ENCODE measurements at places on chromosomes 13 and 19.

- DNase-seq, result peak; percentile 64
These were observed 74.0 kb downstream of the DHRS12 start for GRCh38 chr13:51729866-51730553.

GRCh38 chr13:94419304-94419924 lies 60.1 kb downstream of the DCT start:
- peak; percentile 81 for DNase-seq

GRCh38 chr19:39645800-39646411 lies 9.8 kb upstream of the LGALS16 start:
- peak; percentile 4 for DNase-seq

DNA sequence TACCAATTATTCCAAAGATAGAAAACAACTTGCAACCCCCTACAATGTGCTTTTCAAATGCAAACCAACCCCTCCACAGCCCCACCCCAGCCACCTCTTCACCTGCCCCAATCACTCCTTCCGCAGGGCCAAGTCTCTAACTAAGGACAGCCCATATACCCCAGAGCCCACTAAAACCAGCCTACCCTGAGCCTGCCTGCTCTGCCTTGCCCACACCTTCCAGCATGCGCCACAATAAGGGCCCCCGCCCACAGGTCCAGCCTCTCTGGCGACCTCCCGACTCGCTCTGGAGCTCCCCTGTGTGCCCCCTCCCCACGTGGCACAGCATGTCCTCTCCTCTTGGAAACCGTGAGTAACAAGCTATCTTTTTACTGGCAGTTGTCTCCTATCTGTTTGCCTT lies 42.8 kb upstream of the MEDAG start:
- DNase-seq, result no peak

- DNase-seq, result peak; percentile 65
These were observed 5.0 kb upstream of the PTGER1 start for GRCh38 chr19:14479975-14480699.
